ENCODE measurements at places on chromosomes 4 and X. TPM values are rescaled to one million over a fixed set of nuclear protein-coding genes. Genes with fewer than 3 reads are reported as not detected.

GRCh38 chr4:42683393-42683792 is 26.5 kb upstream of the ATP8A1 start:
- DNase-seq, result no peak

- no peak for DNase-seq
Measured at GRCh38 chr4:53852343-53852742, 212.1 kb downstream of the CHIC2 start.

DNA sequence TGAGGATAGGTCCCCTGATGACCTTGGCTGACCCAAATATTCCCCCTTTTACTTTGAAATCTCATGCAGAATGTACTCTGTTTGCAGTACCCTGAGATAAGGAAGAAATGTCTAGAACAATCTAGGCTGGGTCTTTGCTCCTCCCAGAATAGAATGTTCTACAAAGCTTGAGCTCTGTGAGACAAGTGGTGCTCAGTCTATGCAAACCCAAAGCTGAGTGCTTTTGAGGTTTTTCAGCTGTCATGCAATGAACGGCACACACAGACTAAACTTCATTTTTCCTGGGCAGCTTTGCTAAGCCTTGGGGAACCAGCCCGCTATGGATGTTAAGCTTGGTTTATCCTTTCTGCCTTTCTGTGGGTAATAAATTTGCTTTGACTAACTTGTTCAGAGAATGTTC is 513.6 kb downstream of the FAT4 start:
- no peak for DNase-seq

DNA sequence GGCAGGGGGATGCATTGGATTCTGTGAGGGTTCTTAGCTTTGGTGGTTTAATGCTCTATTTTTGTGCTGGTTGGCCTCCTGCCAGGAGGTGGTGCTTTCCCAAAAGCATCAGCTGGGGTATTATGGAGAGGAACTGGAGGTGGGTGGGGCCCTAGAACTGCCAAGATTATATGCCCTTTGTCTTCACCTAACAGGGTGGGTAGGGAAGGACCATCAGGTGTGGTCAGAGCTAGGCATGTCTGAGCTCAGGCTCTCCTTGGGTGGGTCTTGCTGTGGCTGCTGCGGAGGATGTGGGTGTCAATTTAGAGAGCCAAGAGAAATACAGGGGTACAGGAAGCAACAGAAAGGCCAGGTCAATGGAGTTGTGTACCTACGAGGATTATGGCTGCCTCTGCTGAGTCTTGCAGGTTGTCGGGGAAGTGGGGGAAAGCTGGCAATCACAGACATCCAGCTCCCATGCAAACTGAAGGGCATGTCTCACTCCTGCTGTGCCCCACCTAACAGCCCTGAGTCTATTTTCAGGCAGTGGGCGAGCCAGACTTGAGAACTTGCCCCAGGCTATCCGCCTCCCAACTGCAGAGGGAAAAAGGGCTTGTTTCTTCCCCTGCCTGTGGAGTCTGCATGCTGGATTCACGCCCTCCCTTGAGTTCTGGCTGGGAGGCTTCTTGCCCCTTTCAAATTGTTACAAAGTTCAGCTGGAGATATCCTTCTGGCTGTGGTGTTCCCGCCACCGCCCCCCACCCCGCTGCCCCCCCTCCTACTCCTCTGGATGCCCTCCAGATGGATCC is 212.0 kb downstream of the COMMD8 start:
- DNase-seq, result peak; percentile 32

- no peak for DNase-seq
Measured at GRCh38 chrX:43106009-43106408, 328.0 kb upstream of the PPP1R2C start.

The CYBB gene
- 25.0 TPM for total RNA-seq

All from sigmoid colon (tissue), 7 donors.